ENCODE measurements at places on chromosomes 7 and 10.
A peak's percentile ranks its signal among the peaks of the same experiment; 100 is the strongest.

- DNase-seq = peak; percentile 51
These were observed 123.8 kb downstream of the ARID5B start for GRCh38 chr10:62025134-62025794.

GRCh38 chr10:111885046-111885445, 298.5 kb downstream of the GPAM start:
- no peak for DNase-seq

- no peak for DNase-seq
These were observed 148.8 kb downstream of the FAM107B start for GRCh38 chr10:14625765-14626525.

GRCh38 chr10:61588770-61589211, 73.9 kb upstream of the CABCOCO1 start:
- no peak for DNase-seq

DNA sequence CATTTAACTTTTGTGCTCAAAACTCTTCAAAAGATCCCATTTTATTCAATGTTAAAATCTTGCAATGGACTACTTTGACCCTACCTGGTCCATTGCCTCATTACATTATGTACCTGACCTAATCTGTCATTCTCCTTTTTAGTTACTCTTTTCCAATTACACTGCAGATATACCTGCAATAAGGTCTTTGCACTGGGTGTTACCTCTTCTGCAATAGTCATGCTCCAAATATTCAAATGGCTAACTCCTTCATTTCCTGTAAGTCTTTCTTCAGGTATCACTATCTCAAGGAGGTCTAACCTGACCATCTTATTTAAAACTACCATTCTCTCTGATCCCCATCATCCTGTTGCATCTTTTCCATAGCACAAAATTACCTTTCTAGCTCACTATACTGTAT, 22.3 kb downstream of the SLC13A1 start:
- no peak for DNase-seq

DNA sequence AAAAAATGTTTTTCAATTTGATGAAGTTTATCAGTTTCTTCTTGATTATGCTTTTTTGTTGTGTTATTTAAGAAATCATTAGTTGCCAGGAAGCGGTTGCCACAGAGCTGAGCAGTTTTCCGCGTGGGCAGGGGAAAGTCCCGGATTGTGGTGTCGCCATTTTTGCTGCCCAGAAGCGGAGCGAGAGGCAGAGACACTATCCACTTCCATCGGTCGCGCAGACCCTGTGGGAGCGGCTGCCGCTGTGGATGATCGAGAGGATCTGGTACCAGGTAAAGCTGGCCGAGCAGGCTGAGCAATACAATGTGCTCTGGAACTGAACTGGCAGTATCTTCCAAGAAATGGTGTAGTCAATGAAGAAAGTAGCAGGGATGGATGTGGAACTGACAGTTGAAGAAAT, 119.8 kb downstream of the ZNF736 start:
- DNase-seq = no peak

DNA sequence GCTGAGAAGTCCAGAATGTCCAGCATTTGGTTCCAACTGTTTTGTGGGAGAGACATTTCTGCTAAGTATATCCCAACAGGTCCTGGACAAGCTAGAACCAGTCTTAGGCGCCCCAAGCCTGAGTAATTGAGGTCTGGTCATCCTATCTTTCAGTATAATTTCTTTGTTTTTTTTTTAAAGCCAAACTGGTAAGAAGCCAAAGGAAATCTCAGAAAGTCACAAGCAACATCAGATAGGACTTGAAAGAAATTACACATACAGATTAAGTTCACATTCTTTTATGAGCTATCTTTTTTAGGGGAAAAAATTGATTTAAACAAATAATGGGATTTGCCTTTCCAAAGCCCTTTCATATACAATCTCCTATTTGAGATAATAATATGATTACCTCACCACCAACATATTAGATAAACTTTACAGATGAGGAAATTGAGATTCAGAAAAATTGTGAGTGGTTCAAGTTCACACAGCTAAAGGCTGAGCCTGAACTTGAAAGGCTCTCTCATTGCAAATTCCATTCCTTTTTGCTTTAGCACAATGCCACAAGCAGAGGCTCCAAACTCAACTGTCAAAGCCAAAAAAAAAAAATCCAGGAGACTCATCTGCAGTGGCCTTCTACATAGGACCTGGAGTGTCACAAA, 15.0 kb downstream of the PDLIM1 start:
- DNase-seq = no peak

DNA sequence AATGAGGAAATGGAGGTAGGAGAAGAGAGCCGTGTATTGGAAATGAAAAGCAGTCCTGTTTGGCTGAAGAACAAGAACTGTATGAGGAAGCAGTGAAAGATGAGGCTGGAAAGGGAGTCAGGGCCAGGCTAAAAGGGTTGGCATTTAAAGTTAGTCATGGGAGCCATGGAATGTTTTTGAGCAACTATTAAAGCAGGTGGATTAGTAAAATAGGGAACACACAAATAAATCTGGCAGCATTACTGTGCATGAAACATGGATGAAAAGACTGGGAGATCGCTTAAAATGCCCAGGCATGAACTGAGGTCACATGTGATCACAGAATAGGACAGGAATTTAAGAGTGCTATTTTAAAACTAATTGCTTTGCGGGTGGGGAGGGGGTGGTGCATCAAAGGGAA, 1.4 kb upstream of the IFRD1 start:
- peak; percentile 50 for DNase-seq

GRCh38 chr7:108017776-108018151, 14.8 kb upstream of the LAMB1 start:
- no peak for DNase-seq

DNA sequence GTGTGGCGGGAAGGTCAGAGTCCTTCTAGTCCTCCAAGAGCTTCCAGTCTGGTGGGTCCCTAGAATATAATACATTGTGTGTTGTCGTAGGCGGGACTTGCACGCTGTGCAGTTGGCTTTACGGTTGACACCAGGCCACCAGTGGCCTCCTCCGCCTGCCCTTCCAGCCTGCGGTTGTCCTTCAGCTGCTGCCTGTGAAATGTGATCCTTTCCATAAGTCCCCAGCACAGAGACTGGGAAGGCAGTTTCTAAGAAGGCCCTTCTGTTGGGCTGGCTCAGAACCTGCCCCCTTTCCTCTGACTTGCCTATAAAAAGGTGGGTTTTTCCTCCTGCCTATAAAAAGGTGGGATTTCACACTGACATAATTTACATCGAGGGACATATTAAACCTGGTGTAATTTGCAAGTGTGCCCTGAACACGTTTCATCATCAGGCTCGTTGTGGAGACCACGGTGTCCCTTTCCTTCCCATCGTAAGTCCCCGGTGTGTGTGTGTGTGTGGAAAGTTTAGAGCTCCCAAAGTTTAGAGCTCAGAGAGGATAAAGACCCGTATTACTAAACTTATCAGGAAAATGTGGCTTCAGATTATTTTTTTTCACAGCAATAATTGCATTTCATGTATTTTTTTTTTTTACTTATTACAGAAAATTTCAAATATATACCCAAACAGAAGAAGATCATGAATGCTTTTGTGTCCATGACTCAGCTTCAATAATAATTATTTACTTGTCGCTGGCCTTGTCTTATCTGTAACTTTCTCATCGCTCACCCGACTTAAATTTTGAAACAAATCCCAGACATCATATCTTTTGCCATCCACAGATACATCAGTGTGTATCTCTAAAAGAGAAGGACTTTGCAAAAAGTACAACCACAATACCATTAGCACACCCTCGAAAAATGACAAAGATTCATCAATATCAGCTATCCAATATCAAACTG, 45.1 kb downstream of the CUX1 start:
- DNase-seq = no peak

GRCh38 chr7:106339513-106340246, 54.9 kb upstream of the NAMPT start:
- DNase-seq = no peak

DNA sequence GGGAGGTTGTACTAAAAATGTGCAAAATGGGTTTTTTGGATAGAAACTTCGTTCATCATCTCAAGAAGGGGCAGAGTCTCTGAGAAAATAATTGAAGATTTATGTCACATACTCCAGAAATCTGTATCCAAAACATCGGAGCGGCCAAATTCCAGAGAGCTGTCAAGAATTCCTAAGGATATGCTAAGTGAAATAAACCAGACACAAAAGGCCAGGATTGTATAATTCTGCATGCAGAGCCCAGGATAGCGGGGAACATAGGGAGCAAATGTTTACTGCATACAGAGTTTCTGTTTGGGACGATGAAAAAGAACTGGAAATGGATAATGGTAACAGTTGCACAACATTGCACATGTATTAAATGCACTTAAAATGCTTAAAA, 224.2 kb upstream of the AUTS2 start:
- DNase-seq = no peak

GRCh38 chr7:91201442-91202113, 62.7 kb upstream of the FZD1 start:
- DNase-seq = no peak

GRCh38 chr7:156073366-156074052, 261.2 kb upstream of the SHH start:
- DNase-seq = no peak

GRCh38 chr7:149458235-149458634, 2.6 kb downstream of the ZNF777 start:
- DNase-seq = no peak

DNA sequence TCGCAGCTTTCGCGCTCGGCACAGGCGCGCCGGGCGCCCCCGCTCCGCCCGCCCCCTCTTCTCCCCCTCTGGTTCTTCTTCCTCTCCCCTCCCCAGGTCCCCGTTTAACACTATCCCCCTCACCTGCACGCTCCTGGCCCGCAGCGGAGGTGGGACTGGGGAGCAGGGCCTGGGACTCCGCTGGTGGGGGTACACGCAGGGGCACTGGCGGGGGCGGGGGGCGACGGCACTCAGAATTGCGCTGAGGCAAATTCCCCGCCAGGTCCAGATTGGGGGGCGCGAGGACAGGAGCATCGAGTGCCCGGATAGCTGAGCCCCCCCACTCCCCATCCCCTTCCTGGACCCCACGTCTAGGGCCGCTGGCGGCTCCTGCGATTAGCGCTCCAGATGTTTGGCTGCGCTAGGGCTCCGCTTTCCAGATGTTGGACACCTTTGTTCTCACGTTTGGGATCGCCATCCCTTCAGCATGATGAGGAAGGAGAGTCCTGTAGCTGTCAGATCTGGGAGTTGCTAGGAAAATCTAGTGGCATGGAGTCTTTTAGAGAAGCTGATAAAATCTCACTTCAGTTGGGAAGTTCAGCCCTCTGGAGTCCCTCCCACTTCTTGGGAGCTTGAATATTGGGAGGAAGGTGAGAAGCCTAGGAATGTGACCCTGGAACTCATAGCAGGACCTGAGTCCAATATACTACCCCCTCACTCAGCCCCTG, 31.4 kb upstream of the PAX2 start:
- no peak for DNase-seq

DNA sequence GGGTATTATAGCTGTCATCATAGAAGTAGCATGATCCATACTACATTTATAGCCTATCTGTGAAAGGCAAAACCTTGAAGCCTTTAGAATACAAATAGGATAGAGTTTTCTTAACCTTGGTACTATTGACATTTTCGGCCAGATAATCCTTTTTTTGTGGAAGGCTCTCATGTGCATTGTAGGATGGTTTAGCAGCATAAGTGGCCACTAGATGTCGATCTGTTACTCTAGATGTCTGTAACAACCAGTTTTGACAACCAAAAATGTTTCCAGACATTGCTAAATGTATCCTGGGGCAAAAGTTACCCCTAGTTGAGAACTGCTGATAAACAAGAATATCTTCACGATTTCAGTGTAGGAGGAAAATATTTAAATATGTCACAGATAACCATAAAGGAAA, 319.4 kb upstream of the GALNT17 start:
- DNase-seq = no peak

GRCh38 chr7:151007469-151007898, 16.7 kb downstream of the NOS3 start:
- DNase-seq = no peak

DNA sequence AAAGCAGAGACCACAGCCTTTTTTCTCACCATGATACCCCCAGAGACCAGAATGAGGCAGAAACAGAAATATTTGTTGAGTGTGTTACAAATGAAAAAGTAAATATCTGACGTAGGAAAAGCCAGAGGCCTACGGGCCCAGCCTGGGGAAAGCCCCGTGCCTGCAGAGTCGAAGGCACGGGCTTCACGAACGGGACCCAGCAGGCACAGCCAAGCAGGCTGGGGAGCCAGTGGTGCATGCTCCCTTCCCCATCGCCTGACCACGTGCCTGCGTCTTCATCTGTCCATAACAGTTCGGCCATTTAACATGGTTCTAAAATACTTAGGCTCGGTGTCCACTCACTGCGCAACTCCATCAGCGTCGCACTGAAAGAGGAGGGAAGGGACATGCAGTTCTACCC, 50.8 kb downstream of the SLIT1 start:
- no peak for DNase-seq

- no peak for DNase-seq
These were observed 765 bp downstream of the WBP1L start for GRCh38 chr10:102744374-102745051.

GRCh38 chr10:89235073-89235798, 16.3 kb downstream of the LIPA start:
- no peak for DNase-seq

DNA sequence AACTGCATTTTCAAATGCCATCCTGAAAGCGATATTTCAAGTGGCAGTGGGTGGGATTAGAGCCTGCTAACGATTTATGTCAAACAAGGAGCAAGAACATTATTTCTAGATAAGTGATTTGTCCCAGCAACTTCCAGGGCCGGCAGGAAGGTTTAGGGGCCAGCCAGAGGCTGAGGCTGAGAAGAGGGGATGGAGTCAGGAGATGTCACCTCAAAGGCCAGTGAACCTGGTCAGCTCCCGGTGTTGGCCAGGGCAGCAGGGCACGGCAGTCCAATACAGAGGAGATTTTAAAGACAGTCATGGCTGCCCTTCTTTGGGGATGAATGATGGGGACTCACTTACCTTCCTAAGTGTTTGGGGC, 105.7 kb upstream of the PPIF start:
- DNase-seq = no peak

DNA sequence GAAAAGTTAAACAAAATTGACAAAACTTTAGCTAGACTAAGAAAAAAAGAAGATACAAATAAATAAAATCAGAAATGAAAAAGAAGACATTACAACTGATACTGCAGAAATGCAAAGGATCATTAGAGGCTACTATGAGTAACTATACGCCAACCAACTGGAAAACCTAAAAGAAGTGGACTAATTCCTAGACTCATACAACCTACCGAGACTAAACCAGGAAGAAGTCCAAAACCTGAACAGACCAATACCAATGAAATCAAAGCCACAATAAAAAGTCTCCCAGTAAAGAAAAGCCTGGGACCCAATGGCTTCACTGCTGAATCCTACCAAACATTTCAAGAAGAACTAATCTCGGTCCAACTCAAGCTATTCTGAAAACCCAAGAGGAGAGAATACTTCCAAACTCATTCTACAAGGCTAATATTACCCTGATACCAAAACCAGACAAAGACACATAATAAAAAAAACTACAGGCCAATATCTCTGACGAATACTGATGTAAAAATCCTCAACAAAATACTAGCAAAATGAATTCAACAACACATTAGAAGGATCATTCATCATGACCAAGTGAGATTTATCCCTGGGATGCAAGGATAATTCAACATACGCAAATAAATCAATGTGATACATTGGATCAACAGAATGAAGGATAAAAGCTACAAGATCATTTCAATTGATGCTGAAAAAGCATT, 20.3 kb downstream of the ELAPOR2 start:
- DNase-seq = no peak

Data from LoVo (cell line).